ENCODE measurements at places on chromosomes 7 and 10.
A peak's percentile ranks its signal among the peaks of the same experiment; 100 is the strongest.

DNA sequence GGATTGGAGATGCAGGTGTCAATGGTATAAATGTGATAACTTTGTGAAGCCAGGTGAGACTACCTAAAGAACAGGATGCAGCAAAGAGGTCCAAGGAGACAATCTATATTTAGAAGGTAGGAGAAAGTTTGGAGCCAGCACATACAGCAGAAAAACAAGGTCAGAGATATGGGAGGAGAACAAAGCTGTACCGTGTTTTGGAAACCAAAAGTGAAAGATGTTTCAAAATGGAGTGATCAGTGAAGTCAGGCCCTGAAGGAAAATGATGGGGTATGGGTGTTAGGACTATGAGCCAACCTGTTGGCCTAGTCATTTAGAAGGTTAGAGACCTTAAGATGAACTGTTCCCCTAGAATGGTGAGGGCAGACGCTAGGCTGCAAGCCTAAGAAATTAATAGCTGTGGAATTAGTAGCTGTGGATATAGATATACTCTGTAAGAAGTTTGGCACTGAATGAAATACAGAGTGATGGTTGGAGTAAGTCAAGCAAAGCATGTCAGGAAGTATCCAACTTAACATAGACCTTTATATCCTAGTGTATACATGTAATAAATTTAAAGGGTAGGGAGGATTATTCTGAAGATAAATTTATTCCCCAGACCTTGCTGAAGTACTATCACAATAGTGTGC is 149.8 kb upstream of the WNT16 start:
- peak overlapping the region; percentile 88 for H3K27ac ChIP-seq
- no peaks in the 10 kb centered on the region for H3K27me3 ChIP-seq
- no peak for DNase-seq
- peaks cover 42% of the 10 kb centered on the region for H3K4me1 ChIP-seq

DNA sequence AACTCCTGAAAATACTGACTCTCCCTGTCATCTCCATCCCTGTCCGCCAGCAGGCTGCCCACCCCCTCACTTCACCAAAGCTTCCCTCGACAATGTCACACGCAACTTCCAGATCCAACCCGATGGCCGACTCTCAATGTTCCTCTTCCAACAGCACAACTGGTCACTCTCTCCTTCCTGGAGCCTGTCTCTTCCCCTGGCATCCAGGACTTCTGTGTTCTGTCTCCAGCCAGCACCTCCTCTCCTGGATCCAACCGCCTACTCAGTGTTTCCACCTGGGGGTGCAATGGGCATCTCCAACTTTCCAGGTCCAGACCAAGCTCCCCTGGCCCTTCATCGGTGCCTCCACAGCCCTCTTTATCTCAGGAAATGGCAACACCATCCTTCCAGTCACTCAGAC is 8.6 kb downstream of the CPA5 start:
- DNase-seq: no peak
- no peaks in the 10 kb centered on the region for H3K4me1 ChIP-seq
- H3K27ac ChIP-seq: no peak overlapping the region
- H3K4me3 ChIP-seq: no peak overlapping the region
- H3K27me3 ChIP-seq: peaks cover 15% of the 10 kb centered on the region

DNA sequence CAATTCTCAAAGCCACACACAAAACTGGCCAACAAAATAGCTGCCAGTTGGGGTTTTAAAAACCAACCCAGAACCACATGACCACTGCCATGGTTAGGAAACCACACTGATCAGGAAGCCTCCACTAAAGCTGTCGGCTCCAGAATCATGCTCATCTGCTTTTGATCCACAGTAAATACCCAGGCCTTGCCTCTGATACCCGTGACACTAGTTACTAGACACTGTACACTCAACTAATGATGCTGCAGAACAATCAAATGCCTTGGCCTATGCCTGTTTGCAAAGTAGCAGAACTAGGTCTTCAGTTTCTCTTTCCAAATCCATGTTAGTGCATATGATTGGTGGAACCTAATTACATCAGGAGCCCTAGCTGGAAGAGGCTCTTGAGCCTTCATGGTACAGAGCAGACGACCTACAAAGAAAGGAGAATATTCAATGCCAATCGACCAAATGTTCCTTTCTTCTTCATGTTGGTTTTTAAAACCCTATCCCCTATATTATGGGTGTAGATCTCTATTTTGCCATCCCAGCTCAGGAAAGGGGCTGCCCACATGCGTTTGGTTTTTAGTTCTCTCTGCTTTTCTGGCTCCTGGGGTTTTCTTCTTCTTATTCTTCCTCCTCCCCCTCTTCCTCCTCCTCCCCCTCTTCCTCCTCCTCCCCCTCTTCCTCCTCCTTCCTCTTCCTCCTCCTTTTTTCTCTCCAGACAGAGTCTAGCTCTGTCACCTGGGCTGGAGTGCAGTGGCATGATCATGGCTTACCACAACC is 76.6 kb downstream of the CNNM2 start:
- peak overlapping the region; percentile 93 for H3K27ac ChIP-seq
- H3K4me1 ChIP-seq: peaks cover 11% of the 10 kb centered on the region
- no peak overlapping the region for H3K4me3 ChIP-seq

- no peaks in the 10 kb centered on the region for H3K36me3 ChIP-seq
- no peak overlapping the region for H3K4me3 ChIP-seq
- peaks cover 2% of the 10 kb centered on the region for H3K27me3 ChIP-seq
Observed at GRCh38 chr7:42186151-42186550, 50.9 kb downstream of the GLI3 start.

- peaks cover 4% of the 10 kb centered on the region for H3K4me1 ChIP-seq
- no peak for DNase-seq
- H3K4me3 ChIP-seq: no peak overlapping the region
- H3K27ac ChIP-seq: no peak overlapping the region
Observed at GRCh38 chr7:106257752-106258151, 27.0 kb downstream of the NAMPT start.

Measured in memory B cell (primary cell).